ENCODE measurements at places on chromosomes 4 and X. TPM values are rescaled to one million over a fixed set of nuclear protein-coding genes. Genes with fewer than 3 reads are reported as not detected.

GRCh38 chrX:130714665-130715064 lies 188.3 kb downstream of the ENOX2 start:
- DNase-seq: no peak

- DNase-seq: no peak
Measured at GRCh38 chr4:71711044-71711984, 72.6 kb downstream of the GC start.

HSFX4 gene
- not detected for total RNA-seq

GRCh38 chr4:95957054-95957453 lies 117.2 kb downstream of the PDHA2 start:
- peak; percentile 60 for DNase-seq

POU3F4 gene
- total RNA-seq: not detected

- DNase-seq: no peak
Measured at GRCh38 chrX:55488006-55488592, 1.5 kb downstream of the USP51 start.

CT45A1 gene
- not detected for total RNA-seq

GRCh38 chrX:19091596-19091995 lies 30.7 kb downstream of the ADGRG2 start:
- no peak for DNase-seq

DNA sequence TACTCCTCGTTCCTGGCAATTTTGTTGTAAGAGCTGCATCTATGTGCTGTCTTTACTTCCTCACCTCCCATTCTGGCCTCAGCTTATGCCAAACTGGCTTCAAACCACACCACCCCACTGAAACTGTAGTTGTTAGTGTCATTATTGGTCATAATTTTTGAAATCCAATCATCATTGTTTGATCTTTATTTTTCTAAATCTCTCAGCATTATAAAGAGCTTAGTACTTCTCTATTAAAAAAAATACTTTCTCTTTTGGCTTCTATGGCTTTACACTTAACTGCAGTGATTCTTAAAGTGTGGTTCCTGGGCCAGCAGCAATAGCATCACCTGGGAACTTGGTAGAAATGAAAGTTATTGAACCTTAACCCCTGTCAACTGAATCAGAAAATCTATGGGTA lies 83.5 kb upstream of the GRPR start:
- no peak for DNase-seq

- DNase-seq: peak; percentile 91
Measured at GRCh38 chr4:172996571-172997216, 171.9 kb upstream of the GALNT7 start.

POU4F2 gene
- not detected for total RNA-seq

DNA sequence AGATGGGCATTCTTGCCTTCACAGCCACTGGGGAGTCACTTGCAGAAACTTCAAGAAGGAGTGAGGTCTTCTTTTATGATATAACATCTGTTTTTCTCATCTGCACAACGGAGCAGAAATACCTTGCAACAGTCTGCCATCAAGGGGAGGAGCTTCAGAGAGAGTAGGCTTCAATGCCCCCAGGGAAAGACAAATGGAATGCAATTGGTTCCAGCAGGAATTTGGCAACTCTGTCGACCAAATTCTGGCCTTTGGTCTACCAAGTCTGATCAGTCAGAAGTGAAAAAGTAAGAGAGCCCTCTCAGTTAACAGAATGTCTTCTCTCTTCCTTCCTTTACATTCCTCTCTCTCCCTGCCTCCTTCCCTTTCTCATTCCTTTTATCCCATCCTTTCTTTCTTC lies 229.3 kb downstream of the IDS start:
- DNase-seq: no peak

DNA sequence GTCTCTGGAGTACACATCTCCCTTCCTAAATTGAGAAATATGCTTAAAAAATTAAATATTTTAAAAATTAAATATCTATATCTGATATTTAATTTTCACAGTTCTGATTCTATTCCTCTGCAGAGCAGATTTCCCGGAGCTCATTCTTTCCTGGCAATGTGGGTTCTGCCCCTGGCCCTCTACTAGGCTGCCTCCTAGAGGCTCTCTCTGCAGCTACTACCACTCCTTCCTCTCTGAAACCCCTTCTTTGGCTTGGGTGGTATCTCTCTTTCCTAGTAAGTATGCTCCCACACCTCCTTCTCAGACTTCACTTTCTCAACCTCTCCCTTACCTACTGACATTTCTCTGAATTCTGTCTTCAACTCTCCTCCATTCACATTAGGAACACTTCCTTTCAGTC lies 45.3 kb downstream of the RPGR start:
- DNase-seq: no peak

DNA sequence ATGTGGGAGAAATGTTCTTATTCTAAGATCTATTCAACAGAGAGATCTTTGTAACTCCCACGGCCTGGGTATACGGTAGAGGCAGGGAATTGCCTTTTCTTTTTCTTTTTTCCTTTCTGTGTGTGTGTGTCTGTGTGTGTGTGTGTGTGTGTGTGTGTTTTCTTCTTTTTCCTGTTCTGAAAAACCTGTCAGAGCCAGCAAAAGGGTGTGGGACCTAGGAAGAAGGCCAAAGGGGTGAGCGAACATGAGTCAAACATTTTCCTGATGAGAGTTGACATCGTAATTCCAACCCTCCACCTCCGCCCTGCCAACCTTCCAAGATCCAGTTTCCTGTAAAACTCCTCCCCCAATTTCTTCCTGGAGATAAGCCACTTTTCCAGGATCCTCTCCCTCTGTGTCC lies 2.8 kb upstream of the CHIC2 start:
- DNase-seq: peak; percentile 93

UGT2B10 gene
- total RNA-seq: not detected

DNA sequence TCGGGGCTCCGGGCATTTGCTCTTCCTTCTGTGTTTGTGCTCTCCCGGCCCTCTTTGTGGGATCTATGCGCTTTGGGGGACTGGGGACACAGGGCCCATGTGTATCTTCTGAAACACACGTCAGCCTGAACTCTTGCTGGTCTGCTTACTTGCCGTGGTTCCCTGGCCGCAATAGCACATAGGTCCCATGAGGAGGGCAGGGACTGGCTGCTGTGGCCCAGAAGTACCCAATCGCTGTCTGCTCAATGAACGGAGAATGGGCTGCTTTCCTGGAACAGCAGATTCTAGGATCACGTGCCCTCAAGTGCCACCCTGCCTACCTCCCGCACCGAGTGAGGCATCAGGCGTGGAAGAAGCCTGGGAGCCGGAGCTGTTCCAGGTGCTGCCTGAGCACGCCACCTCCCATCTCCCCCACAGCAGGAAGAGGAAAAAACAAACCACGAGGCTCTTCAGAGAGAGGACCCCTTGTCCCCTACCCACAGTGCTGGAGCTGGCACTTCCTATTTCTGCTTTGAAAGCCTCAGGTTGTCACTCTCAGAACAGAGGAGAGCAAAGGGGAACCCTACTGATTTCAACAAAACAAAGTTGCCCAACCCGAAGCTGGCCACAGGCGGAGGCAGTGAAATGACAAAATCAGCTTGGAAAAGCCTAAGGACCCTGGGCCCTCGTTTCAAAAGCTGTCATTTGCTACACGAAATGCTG lies 3.8 kb downstream of the G6PD start:
- DNase-seq: no peak

ERAS gene
- not detected for total RNA-seq

- no peak for DNase-seq
Measured at GRCh38 chr4:42398871-42399331, 1.6 kb downstream of the SHISA3 start.

HSFX3 gene
- total RNA-seq: not detected

DNA sequence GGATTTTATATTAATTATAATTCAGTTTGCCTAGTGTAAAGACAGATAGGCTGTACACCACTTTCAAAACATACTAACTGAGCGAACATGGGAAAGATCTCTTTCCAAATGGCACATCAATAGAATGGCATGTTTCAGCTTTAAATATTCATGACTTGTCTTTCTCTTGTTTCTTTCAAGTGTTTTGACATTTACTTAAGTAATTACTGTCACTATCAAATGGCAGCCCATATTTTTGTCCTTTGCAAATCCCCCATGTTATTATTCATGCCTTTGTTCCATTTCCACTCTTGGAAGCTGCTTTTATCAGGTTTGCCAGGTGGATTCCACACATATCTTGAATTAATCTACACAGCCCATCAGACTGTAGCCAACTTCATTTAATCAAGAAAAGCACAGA lies 89.2 kb upstream of the GLRA2 start:
- no peak for DNase-seq

DNA sequence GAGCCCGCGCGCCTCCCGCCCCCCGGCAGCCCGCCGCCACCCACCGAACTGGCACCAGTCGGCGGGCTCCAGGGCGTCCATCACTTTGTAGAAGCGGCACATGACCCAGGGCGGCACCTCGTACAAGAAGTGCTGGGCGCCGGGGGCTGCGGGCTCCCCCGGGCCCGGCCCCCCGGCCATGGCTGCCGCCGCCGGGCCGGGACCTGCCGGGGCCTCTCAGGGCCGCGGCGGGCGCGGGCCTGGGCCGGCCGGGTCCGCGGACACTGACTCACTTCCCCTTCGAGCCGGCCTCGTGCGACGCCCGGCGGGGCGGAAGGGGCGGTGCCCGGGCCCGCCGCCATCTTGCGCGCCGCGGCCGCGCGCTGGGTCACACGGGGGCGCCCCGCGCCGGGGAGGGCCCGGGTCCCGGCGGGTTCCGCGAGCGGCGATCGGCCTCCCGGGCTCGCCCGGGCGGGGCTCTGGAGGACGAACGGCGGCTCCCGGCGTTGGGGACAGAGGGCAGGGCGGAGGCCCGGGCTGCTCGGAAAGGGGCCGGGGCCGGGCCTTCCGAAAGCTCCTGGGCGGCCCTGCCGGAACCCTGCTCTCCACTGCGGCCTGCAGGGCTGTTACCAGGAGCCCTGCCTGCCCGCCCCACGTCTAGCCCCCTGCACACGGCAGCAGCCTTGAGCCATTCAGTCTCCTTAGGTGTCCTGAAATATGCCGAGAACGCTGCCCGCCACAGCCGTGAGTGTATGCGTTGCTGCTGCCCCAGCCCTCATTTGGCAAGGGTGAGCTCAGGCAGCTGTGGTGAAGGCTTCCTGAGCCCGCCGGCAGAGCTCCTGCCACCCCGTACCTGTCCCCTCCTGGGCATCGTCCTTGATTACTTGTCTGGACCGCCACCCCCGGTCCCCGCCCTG lies at the start of gene IRAK1:
TSS of gene IRAK1 (minus strand) at position 270 of the 896 bp plus-strand sequence. CDS start at position 180, 90 bp downstream.
- DNase-seq: peak; percentile 45

DNA sequence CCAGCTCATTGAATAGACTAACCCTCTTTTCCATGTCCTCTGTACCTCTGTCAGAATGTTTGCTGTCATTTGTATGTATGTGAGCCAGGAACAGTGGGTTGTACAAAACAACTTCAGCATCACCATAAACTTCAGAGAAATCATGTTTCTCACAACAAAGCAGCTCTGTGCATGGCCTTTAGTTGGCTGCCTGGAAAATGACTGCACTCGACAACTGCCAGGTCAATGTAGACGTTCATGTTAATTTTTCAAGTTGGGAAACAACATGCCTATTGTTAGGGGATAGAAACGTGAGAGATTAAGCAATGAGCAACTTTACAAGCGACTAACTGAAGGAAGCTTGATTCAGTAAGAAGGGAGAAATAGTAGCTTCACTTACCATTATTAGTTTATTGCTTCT lies 17.9 kb upstream of the CXCL11 start:
- DNase-seq: peak; percentile 66

HTR2C gene
- total RNA-seq: not detected

DNA sequence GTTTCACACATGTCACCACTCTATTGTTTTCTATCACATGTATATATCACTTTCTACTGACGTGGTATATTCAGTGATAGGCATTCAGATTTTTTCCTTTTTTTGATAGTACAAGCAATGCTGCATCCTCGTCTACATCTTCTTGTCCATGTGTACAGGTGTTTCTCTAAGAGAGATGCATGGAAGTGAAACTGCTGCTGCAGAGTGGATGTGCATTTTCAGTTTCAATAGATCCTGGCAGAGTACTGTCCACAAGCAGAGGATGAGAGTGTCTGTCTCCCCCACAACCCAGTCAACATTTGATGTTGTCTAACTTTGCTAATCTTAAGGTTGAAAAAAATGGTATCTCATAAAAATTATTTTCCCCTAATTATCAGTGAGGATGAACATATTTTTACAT lies 194.0 kb upstream of the CASK start:
- no peak for DNase-seq

GRCh38 chr4:181989071-181989470 lies 254.1 kb upstream of the TENM3 start:
- no peak for DNase-seq

- peak; percentile 53 for DNase-seq
Measured at GRCh38 chr4:157220371-157220881, at the start of gene GRIA2. Gene GRIA2, plus strand, starts transcription at chr4:157220728. Its CDS starts 315 bp downstream, at chr4:157221043.

- DNase-seq: no peak
Measured at GRCh38 chr4:154015578-154015977, 226.7 kb upstream of the SFRP2 start.

PHOX2B gene
- not detected for total RNA-seq

GRCh38 chrX:84168095-84168494 lies 19.9 kb downstream of the RPS6KA6 start:
- DNase-seq: peak; percentile 13

DNA sequence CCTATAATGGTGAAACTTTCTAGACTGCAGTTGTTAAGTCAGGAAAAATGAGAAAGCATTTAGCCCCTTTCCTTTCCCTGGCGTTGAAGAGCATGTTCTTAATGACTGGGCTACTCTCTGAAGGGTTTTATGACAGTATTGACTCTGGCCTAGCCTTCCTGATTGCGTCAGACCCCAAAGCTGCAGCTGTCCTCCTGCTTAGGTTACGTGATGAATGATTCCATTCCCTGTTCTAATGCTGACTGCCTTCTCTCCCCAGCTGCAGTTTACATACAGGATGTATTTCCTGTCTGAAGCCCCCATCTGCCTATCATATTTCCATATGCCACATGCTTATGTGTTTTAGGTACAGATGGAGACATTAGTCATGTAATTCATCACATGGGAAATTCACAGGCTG lies 105.8 kb upstream of the EGFL6 start:
- peak; percentile 53 for DNase-seq

DNA sequence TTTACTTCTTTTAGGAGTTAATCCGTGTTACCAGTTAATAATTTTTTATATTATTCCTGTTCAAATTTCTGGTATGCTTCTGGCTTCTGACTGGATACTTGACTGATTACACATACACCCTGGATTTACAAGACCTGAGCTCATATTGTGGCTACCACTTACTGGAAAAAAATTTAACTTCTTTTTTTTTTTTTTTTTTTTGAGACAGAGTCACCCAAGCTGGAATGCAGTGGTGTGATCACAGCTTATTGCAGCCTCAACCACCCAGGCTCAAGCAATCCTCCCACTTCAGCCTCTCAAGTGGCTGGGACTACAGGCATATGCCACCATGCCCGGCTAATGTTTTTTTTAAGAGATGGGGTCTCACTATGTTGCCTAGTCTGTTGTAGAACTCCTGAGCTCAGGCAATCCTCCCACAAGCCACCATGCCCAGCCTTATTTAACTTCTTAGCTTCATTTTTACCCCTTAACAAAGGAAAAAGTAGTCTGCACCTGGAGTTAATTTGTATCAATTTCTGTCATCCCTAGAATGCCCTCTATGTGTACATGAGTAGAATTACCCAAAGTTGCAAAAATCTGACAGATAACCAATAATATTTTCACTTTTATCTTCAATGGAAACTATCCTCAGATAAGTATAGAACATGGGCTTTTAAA lies 50.3 kb downstream of the TMEM165 start:
- DNase-seq: peak; percentile 57

Data from mammary epithelial cell (primary cell).